ENCODE measurements at places on chromosomes 3 and 15.
A peak's percentile ranks its signal among the peaks of the same experiment; 100 is the strongest.

DNA sequence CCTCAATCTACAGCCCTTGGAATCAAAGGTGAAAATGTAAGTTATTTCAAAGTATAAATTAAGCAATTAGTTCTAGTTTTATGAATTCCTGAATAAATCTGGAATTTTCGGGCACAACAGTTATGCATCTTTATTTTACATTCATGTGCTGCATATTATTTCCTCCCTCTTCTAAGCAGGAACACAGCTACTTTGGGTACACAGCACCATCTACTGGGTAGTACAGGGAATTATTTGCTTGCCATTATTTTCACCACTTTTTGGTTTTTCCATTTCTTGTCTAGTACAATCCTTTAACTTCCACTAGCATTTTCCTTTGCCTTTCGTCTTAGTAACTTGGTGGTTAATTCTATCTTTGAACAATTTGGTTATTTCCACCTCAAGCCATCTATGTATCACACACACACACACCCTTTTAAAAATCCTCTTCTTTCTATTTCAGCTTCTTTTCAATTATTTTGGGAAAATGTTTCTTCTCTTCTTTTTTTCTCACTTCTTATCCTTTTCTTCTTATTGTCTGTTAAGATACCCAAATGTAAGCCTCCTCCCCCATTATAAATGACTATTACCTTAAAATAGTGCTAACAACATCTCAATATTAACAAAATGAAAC is 451.0 kb downstream of the MFSD1 start:
- DNase-seq, result no peak

DNA sequence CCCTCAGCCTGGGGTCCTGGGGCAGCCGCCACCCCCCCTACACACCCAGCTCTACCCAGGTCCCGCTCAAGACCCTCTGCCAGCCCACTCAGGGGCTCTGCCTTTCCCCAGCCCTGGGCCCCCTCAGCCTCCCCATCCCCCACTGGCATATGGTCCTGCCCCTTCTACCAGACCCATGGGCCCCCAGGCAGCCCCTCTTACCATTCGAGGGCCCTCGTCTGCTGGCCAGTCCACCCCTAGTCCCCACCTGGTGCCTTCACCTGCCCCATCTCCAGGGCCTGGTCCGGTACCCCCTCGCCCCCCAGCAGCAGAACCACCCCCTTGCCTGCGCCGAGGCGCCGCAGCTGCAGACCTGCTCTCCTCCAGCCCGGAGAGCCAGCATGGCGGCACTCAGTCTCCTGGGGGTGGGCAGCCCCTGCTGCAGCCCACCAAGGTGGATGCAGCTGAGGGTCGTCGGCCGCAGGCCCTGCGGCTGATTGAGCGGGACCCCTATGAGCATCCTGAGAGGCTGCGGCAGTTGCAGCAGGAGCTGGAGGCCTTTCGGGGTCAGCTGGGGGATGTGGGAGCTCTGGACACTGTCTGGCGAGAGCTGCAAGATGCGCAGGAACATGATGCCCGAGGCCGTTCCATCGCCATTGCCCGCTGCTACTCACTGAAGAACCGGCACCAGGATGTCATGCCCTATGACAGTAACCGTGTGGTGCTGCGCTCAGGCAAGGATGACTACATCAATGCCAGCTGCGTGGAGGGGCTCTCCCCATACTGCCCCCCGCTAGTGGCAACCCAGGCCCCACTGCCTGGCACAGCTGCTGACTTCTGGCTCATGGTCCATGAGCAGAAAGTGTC is 30.2 kb downstream of the PTPN23 start:
- DNase-seq, result no peak

GRCh38 chr3:30618526-30618925 is 12.1 kb downstream of the TGFBR2 start:
- no peak for DNase-seq

- DNase-seq, result peak; percentile 35
Observed at GRCh38 chr15:65184305-65184867, 756 bp downstream of the CLPX start.

DNA sequence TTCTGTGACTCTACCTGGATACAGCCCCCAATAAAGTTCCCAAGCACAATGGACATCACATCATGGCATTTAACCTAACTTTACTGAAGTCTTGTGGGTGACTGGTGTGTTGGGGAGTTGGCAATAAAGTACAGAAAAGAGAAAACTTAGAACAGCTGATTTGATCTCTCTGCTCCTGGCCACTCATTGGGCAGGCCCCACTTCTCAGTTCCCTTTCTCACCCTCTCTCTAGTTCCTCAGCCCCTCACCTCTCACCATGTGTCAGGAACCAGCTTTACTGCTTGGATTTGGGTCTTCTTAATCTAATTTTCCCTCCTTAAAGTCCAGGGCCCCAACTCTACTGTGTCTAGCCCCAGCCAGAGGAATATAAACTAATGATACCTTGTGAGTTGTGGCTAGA is 713 bp upstream of the MUC13 start:
- DNase-seq, result no peak

GRCh38 chr3:414063-414462 is 217.5 kb downstream of the CHL1 start:
- no peak for DNase-seq

GRCh38 chr3:62502315-62503300 is 129.3 kb upstream of the FEZF2 start:
- DNase-seq, result no peak

- DNase-seq, result no peak
Observed at GRCh38 chr3:14440531-14441239, 38.3 kb downstream of the SLC6A6 start.

DNA sequence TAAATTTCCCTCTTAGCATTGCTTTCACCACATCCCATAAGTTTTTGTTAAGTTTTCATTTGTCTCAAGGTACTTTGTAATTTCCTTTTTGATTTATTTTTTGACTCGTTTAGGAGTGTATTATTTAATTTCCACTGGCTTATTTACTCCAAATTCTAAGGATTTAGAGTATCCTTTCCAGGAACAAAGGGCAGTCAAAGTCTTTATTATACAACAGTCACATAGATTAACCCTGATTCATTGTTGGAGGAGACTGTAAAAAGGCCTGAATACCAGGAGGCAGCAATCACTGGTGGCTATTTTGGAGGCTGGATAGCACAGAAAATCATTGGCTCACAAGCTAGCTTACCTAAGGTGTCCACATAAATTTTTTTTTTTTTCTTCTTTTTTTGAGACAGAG is 39.9 kb downstream of the OIP5 start:
- no peak for DNase-seq

DNA sequence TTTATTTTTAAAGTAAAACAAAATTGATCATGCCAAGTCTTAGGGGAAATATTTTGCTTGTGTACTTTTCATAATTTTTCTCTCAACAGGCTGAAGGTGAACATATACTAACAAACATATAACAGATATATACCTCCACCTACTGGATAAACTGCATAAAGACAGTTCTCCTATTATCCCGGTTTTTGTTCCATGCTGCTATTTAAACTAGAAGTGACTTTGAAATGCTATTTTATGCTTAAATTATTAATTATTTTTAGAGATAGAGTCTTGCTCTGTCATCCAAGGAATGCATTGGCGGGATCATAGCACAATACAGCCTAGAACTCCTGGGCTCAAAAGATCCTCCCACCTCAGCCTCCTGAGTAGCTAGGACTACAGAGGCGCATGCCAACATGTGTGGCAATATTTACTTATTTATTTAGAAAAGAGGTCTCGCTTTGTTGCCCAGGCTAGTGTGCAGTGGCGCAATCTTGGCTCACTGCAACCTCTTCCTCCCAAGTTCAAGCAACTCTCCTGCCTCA is 49.8 kb downstream of the ST3GAL6 start:
- DNase-seq, result no peak

DNA sequence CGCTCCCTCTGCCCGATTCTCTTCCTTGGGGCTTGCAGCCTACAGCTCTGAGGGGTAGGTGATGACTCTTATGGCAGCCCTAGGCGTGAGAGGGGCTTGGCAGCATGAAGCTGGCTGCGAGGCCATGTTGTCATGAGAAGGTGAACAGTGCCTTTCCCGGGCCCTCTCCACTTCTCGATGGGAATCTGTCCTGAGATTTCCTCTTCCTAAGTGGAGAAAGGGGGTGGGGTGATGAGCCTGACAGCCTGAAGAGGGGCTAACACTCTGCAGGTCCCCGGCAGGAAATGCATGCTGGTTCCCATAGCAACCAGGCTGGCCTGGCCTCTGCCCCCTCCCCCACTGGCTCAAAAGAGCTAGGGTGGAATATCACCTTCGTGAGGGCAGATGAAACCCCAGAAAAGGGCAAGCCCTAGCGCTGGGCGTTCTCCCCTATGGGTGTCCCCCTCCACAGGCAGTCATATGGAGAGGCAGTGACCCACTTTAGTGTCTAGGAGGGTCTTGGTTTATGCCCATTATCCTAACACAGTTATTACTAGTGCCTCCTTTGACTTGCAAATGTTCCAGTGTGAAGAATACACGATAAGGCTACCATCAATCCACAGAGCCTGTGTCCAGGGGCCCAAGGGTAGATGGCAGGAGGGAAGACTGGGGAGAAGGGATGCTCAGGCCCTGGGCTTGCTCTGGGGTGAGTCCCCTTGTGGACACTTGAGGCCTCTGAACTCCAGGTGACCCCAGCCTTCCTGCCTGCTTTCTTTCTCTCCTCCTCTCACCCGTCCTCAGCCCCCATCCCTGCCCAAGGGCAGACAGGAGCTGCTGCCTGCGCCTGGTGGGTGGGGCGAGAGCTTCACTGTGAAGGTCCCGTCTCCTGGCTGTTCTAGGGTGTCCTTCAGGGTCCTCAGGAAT is 13.2 kb downstream of the EPHB3 start:
- no peak for DNase-seq

- no peak for DNase-seq
Observed at GRCh38 chr15:83039206-83039605, 27.8 kb upstream of the C15orf40 start.

DNA sequence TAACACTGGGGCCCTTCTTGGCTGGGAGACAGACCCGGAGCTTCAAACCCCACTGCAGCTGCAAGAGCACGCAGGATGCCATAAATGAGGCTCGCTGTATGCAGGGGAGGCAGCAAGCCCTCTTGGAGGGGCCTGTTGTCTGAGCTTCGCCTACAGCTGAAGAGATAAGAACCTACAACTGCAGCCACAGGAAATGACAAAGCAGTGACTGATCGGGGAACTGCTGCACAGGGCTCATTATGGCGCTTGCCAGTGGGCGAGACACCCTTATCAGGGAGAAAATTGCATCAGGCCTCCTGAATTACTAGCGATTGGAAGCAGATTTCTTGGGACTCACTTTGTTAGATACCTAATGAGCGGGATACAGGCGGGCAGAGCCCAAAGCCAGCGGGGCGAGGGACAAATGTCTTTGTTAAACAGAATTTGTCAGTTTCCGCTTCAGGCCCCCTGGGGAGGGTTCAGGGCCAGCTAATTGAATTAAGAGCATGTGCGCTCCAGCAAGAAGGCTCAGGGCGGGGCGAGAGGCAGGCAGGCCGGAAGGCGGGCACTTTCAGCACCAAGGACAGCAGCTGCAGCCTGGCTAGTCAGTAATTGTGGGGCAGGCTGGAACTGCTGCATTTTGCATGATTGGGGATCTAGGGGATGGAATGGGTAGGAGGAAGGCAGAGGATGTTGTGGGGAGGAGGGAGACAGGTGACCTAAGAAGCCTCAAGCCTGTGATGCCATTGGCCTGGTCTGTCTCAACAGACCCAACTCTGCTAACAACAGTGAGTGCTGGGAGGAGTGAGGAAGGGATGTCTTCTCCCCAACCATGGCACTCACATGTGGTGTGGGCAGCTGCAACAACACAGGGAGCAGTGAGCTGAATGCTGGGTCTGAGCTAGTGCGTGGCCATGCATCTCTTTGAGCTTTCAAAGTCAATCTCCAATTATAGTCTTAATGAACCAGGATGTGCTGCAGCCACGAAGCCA is 55.3 kb downstream of the CCDC33 start:
- DNase-seq, result peak; percentile 60

GRCh38 chr15:56199038-56199437 is 44.6 kb downstream of the RFX7 start:
- no peak for DNase-seq

GRCh38 chr15:72690938-72691337 is 4.9 kb downstream of the BBS4 start:
- no peak for DNase-seq

DNA sequence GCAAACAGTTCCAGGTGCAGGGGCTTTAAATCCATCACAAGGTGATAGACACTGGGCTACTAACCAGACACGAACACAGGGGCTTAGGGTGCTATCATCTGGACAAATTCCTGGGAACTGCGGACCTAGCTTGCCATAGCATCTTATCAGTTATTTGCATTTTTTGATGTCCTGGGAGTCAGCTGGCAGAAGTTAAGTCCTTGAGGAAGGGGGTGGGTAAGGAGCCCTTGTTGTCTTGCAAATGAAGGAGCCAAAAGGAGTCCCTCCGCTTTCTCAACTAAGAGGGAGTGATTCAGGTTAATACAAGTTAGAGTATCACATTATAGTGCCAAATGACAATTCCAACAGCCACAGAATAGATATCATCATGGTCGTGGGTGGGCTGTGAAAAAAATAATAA is 108.9 kb downstream of the NPAP1 start:
- DNase-seq, result no peak

DNA sequence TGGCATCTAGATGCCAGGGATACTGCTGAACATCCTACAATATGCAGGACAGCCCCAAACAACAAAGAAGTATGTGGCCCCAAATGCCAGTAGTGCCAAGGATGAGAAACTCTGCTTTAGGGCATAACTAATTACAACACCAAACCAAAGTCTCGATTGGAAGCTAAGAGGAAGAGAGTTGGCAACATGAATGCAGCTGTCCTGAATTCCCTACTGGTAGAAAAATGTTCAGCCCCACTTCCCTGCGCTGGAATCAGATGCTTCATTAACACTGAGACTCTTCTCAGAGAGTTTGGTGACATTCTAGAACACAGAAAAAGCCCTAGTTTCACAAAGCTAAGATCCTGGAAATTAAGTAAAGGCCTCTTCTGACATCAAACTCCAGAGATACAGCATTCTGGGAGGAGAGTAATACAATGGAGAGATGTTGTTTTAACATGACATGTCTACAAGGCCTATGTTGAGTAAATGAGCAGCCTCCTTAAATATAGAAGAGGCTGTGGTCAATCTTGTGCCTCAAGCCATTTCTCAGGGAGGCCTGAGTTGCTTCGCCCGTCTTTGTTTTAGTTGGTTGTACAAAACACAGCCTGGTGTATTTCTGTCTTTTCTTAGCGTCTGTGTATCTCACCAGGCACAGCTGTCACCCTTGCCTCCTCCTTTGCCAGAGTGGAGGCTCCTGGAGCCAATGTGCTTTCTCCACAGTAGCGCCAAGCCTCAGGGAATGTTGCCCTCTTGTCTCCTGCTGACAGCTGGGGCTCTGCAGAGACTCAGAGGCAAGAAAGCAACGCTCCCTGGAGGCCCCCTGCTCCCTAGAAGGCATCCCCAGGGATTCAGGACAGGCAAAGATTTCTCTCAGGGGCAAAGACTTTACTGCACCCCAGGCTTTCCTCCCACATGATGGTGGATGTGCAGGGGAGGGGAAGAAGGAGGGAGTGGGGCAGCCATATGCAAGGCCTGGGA is 25.1 kb upstream of the CTNNB1 start:
- no peak for DNase-seq

Data from omental fat pad (tissue), 4 donors.